ENCODE measurements at places on chromosomes 12 and 14. TPM values are rescaled to one million over a fixed set of nuclear protein-coding genes. Genes with fewer than 3 reads are reported as not detected.

DNA sequence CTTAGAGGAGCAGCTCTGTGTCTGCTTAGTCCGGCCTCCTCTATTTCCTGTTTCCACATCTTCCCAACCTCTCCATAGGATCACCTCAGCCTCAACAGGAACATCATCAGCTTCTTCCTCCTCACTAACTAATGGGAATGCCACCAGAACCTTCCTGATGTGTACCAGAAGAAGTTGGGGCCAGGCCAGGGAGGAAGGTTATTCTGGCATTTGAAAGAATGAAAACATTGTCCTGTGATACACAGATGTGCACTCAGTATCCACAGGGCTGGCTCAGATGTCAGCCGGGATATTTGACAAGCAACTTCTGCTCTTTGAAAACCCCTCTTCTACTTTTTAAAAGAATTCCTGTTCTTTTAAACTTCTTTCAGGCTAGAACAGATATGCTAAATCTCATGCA lies 63.6 kb downstream of the TMEM30B start:
- no peaks in the 10 kb centered on the region for H3K4me1 ChIP-seq
- H3K27me3 ChIP-seq = no peaks in the 10 kb centered on the region
- no peaks in the 10 kb centered on the region for H3K36me3 ChIP-seq
- no peak overlapping the region for H3K27ac ChIP-seq

DNA sequence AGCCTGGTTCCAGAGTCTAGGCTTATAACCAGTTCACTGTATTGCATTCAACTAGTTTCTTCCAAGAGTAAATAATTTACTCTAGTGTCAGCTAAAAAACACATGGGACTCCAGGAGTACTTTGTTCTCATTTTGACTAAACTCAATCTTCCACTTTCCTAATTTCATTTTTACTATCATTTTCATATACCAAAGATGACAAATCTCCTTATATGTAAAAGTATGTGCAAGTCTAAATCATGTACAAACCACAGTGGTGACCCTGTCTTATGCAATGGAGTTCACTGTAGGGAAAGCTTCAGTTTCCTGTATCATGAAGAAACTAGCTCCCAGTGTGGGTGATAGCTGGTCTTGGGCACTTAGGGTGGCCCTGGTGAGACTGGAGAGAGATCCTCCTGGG lies 151.6 kb downstream of the HELB start:
- no peak overlapping the region for H3K27ac ChIP-seq
- DNase-seq = no peak
- H3K36me3 ChIP-seq = no peaks in the 10 kb centered on the region

DNA sequence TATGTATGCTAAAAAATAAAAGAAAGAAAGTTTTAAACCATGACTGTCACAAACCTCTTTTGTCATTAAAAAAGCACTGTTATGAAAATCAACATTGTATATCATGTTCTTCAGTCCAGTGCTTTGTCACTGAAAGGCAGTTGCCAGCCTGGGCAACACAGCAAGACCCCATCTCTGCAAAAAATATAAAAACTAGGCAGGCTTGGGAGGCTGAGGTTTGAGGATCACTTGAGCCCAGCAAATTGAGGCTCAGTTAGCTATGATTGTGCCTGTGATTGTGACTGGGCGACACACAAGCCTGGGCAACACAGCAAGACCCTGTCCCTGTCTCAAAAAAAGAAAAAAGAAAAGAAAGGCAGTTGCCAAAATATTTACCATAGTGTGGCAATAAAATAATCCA lies 102.7 kb upstream of the NAP1L1 start:
- H3K4me3 ChIP-seq = no peak overlapping the region
- DNase-seq = no peak
- no peaks in the 10 kb centered on the region for H3K27me3 ChIP-seq
- no peaks in the 10 kb centered on the region for H3K36me3 ChIP-seq
- H3K27ac ChIP-seq = no peak overlapping the region

- H3K4me3 ChIP-seq = no peak overlapping the region
- H3K36me3 ChIP-seq = no peaks in the 10 kb centered on the region
- no peaks in the 10 kb centered on the region for H3K4me1 ChIP-seq
- H3K27ac ChIP-seq = no peak overlapping the region
- H3K27me3 ChIP-seq = no peaks in the 10 kb centered on the region
Measured at GRCh38 chr12:100793182-100793581, 1.4 kb upstream of the ANO4 start.

- peaks cover 11% of the 10 kb centered on the region for H3K4me1 ChIP-seq
- DNase-seq = no peak
- H3K4me3 ChIP-seq = peak overlapping the region; percentile 13
- no peak overlapping the region for H3K27ac ChIP-seq
- H3K27me3 ChIP-seq = no peaks in the 10 kb centered on the region
Measured at GRCh38 chr12:85279449-85280164, 413 bp upstream of the ALX1 start.

DNA sequence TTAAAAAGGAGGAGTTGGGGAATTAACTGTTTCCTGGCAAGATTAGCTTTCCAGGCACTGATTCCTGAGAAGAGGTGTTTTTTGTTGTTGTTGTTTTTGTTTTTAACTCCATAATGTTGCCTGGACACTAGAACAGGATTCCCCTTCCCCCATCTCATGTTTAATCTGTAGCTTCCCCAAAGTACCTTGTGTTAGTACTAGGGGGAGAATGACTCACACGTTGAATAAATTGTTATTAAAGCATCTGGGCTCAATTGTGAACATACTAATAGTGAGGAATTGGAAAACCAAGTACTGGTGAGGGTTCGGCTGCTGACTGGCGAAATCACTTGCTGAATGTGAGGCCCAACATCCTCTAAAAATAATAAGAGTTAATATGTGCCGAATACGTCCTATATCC lies 1.3 kb upstream of the GNG2 start:
- DNase-seq = no peak
- H3K27me3 ChIP-seq = no peaks in the 10 kb centered on the region
- H3K36me3 ChIP-seq = no peaks in the 10 kb centered on the region
- H3K4me1 ChIP-seq = peaks cover 34% of the 10 kb centered on the region

- no peak overlapping the region for H3K27ac ChIP-seq
- H3K4me1 ChIP-seq = peaks cover 10% of the 10 kb centered on the region
- no peak overlapping the region for H3K4me3 ChIP-seq
- no peaks in the 10 kb centered on the region for H3K36me3 ChIP-seq
- peaks cover 7% of the 10 kb centered on the region for H3K27me3 ChIP-seq
Measured at GRCh38 chr12:64819816-64820402, 4.5 kb upstream of the TBC1D30 start.

DNA sequence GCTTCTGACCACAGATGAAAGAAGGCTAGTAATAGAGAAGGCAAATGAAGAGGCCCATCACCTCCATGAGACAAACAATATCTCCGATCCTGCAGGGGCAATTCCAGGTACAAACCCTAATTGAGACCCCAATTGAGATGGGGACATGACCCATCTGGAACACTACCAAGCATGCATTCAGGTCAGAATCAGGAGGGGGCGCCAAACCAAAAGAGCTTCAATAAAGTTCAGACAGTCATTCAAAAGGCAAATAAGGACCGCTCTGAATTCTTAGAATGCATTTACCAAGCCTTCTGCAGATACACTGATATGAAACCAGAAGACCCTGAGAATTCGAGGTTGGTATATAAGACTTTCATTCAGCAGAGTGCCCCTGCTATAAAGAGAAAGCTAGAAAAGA lies 10.2 kb upstream of the EDDM3B start:
- H3K4me1 ChIP-seq = no peaks in the 10 kb centered on the region
- H3K27ac ChIP-seq = no peak overlapping the region
- no peak overlapping the region for H3K4me3 ChIP-seq
- H3K36me3 ChIP-seq = no peaks in the 10 kb centered on the region
- H3K27me3 ChIP-seq = no peaks in the 10 kb centered on the region

GRCh38 chr12:116495260-116495659 lies 63.9 kb upstream of the MAP1LC3B2 start:
- H3K36me3 ChIP-seq = no peaks in the 10 kb centered on the region
- no peaks in the 10 kb centered on the region for H3K4me1 ChIP-seq
- no peak for DNase-seq
- H3K27me3 ChIP-seq = no peaks in the 10 kb centered on the region

LMNTD1 gene
- 1.6 TPM for total RNA-seq

PTPRO gene
- 19.0 TPM for total RNA-seq

SLC41A2 gene
- 67.0 TPM for total RNA-seq

CYP27B1 gene
- 1.9 TPM for total RNA-seq

Measured in upper lobe of left lung (tissue), 6 donors.